ENCODE measurements at places on chromosomes 11 and 22.

DNA sequence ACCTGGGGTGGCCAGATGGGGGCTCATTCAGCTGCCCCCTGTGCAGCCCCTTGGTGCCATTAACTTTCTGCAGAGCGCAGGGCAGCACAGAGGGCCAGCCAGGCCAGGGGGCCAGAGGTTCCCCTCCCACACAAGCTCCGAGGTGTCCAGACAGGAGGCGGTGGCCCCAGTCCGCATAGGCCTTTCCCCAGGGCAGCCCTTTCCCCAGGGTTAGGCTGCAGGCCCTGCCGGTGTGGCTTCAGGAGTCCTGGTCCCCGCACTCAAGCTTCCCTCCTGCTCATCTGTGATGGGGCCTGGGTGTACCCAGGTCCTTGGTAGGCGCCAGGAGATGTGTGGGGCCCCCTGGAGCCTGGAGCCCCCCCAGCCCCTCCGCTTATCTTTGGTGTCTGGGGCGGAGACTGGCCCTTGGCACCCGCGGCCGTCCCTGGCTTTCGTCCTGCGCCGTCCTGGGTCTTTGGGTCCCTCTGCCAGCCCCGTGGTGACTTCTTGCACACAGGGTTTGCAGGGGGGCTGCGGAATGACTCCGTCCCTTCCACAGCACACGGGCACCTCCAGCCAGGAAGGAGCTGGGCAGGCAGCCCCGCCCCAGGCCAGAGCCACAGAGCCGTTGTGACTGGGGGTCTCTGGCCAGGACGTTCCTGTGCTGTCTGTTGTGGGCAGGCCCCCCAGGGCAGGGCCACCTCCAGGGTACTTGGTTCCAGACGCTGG is 8.9 kb downstream of the BRSK2 start:
- no peak for DNase-seq

DNA sequence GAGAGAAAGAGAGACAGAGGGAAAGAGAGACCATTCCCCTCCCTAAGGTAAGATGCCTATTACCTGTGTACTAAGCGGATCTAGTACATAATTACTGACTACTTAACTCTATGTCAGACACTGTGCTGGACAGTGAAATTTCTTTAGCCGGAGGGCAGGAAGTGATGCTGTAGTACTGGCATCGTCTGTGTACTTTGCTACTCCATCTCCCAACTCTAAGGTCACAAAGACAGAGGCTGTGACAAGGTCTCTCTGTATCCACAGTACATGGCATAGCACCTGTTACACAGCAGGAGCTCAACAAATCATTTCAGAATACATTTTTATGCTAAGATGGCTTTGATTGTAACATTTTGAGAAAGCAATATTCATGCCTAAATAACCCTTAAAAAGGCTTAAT is 9.0 kb downstream of the BLID start:
- no peak for DNase-seq

DNA sequence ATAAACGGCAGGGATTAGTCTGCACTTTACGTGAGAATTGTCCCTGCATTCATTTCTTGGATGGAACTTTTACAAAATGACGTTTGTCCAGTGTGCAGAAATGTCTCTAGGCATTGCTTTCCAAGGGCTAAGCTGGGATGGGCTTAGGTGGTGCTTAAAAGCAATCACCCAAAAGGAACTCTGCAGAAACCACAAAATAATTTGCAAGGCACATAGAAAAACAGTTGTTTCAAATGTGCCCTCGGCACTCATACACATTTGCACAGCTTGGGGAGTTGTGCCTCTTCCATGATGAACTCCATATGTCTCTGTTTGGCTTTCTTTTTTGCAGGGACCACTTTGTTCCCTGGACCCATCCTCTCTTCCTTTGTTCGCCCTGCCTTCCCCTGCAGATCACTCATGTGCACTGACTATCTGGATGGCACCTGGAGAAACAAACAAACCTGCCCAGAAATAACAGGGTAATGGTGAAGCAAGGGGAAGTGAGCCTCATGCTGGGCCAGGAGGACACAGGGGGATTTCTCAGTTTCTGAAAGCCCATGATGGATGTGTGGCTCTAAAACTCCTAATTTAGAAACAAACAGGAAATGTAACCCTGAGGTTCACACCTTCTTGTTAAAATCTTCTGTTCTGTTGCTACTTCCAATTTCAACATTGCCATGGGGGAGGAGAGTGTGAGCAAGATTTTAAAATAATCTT is 150.2 kb downstream of the SNX19 start:
- no peak for DNase-seq

- no peak for DNase-seq
These were observed 50.9 kb downstream of the ARFGAP3 start for GRCh38 chr22:42805998-42806830.

- no peak for DNase-seq
These were observed 19.1 kb downstream of the PKNOX2 start for GRCh38 chr11:125183641-125184040.

- no peak for DNase-seq
These were observed at the start of gene IGLL5 for GRCh38 chr22:22887621-22888503. Gene IGLL5, plus strand, starts transcription at chr22:22887816. Its CDS starts 238 bp downstream, at chr22:22888054.

- DNase-seq, result no peak
These were observed 22.6 kb downstream of the C11orf71 start for GRCh38 chr11:114377612-114378267.

DNA sequence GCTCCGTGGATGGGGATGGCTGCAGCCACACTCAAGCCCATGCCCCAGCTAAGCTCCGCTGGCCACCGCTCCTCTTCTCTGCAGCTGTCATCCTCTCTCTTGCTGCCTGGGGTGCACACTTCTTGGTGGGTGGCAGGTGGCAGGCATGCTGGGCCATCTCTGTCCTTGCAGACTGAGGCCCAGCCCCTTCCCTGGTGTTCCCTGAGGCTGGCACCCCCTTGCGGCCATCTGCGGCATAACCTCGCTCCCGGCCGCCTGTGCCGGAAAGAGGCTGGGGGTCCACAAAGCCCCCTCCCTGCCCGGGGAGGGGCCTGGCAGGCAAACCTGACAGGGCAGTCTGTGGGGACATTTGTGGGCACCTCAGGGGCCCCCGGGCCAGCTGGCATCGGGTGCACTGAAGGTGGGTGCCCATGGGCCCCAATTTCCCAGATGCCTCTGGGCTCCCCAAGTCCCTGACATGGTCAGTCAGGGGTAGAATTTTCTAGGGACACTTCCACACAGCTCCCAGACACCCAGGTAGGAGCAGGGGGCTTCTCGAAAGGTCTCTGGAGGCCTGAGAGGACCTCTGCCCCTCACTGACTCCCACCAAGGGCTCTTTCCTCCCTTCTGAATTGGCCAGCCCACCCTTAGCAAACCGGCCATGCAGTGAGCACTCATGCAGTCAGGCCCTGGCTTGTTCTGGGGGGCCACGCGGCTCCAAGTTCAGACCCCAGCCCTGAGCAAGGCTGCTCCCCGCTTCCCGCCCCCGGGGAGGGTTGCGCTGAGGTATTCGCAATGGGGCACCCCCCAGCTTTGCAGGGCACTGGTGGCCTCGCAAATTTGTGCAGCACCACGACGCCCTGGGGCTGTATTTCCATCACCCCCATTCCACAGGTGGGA is 23.5 kb upstream of the TH start:
- no peak for DNase-seq

DNA sequence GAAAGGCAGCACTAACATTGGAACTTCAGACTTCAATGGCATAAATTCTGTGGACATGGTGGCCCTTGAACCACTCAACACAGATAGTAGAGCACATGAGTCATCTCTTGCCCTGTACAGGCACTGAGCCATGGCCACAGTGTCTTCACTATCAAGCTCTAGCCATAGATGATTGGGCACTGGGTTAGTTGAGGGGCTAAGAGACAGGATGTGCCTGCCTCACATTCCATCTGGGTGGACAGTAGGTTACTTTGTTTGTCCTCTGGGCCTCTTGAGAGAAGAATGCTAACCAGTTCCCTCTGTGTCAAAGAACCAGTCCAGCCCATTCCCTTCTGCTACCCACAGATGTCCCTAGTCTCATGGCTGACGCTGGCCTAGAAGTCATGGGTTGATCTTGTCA is 39.8 kb downstream of the OR6Q1 start:
- DNase-seq, result no peak

- DNase-seq, result no peak
These were observed 62.9 kb downstream of the CRYBB2 start for GRCh38 chr22:25282346-25282670.
